ENCODE measurements at places on chromosomes 7 and 10. TPM values are rescaled to one million over a fixed set of nuclear protein-coding genes. Genes with fewer than 3 reads are reported as not detected.
A peak's percentile ranks its signal among the peaks of the same experiment; 100 is the strongest.

Gene R3HCC1L
- total RNA-seq = 14.4 TPM

Gene ASB10
- not detected for total RNA-seq

- peak; percentile 30 for DNase-seq
These were observed 222.9 kb downstream of the GLRX3 start for GRCh38 chr10:130358981-130359650.

DNA sequence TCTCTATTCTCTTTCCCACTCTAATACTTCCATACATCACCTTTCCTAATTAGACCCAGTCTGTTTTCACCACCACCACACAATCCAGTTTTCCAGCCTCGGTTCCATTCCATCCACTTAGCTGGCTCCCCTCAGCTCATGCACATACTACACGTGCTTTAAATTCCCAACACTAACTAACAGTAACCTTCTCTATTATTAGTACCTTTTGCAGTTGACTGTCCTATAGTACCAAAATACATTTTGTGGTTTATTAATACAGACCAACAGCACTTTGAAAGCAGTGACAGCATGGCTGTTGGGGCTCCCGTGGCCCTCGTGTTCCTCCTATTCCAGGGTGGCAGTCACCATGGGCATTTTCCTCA, 64.9 kb downstream of the LARP4B start:
- no peak for DNase-seq

DNA sequence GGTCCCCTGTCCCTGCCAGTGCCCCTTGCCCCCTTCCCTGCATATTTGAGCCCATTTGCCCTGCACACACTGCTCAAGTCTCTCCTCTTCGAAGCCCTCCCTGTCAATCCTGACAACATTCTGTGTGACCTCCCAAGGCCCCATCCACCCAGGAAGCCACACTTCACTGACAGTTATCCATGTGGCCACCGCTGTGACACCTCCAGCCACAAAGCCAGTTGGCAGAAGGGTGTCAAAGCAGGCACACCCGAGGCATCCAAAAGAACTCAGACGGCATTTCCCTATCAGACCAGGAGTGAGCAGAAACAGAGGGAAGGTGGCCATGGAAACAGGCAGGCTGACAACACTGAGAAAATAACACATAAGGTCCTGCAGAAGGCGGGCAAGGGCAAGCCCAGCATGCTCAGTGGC, 4.6 kb downstream of the POLM start:
- DNase-seq = peak; percentile 54

DNA sequence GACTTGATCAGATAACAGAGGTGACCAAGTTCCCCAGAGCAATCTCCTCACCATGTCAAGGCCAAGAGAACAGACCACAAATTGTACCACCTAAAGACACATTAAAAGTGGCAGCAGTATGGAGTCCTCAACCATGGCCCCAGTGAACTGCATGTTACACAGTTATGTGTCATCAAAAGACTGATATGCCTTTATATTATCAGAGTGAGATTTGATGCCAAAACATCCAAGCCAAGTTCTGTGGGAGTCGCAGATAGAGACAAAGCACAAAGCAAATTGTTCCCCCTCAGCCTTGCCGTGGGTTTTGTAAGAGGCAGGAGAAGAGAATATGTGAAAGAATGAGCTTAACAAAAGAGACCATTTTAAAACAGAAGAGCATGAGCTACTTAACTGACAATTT, 39.2 kb upstream of the TES start:
- DNase-seq = no peak

Gene ASIC3
- total RNA-seq = 8.6 TPM

- DNase-seq = no peak
These were observed 154.2 kb downstream of the EBF3 start for GRCh38 chr10:129809841-129810240.

DNA sequence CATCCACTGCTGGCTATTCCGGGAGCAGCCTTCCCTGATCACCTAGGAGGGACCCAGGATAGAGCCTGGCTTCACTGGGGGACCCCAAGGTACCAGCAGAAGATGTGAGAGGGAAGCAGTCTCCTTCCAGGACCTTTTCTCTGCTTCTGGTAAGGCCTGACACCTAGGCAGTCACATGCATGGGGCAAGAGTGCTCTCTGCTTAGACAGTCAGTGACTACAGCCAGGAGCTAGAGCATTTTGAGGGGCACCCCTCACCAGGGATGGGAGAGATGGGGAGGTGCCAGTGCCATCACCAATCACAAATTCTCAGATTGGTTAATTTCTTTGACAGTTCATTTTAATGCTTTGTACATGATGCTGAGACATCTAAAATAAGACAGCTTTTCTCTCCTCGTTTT, 13.9 kb upstream of the ADO start:
- DNase-seq = no peak
